ENCODE measurements at places on chromosomes 13 and 19.

- H3K4me1 ChIP-seq: peaks cover 21% of the 10 kb centered on the region
- no peak overlapping the region for H3K27ac ChIP-seq
- no peak overlapping the region for H3K4me3 ChIP-seq
- H3K27me3 ChIP-seq: no peaks in the 10 kb centered on the region
- no peak for DNase-seq
These were observed 43.2 kb downstream of the MLLT1 start for GRCh38 chr19:6236310-6237291.

- H3K4me1 ChIP-seq: no peaks in the 10 kb centered on the region
- H3K36me3 ChIP-seq: no peaks in the 10 kb centered on the region
- no peaks in the 10 kb centered on the region for H3K27me3 ChIP-seq
These were observed 38.2 kb upstream of the ZNF492 start for GRCh38 chr19:22595918-22596341.

DNA sequence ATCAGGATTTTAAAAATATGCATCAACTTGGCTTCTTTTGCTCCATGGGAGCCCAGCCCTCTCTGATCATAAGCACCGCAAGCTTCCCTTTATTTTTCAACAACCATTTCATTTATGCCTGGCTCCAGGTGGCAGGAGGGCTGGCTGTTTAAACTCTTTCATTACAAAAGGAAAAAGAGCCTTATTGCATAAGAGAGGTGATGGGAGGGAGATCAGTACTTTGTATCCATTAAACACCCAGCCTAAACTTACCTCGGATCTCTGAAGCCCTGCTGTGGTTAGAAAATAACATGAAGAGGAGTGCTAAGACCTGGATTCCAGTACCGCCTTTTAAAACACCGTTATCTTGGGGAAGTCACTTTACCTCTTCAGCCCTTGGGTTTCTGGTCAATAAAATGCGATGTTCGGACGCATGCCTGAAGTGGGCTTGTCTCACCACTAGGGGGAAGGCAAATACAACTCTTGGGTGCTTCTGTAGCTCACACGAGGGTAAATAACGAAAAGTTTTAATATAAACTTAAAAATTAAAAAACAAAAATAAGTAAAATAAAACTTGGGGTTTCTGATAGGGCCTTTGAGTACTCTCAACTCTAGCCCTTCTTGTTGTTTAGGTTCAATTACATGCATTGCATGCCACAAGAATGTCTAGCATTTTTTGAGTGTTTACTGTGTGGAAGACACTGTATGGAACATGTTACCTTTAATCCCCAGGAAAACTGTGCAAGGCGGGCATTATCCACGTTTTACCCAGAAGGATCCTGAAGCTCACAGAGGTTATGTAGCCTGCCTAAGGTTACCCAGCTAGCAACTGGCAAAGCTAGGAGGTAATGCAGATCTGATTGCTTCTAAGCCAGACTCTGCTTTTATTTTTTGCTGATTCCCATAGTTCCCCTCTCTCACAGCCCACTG is 240.3 kb downstream of the LMO7 start:
- no peaks in the 10 kb centered on the region for H3K36me3 ChIP-seq
- no peak overlapping the region for H3K27ac ChIP-seq
- peak; percentile 75 for DNase-seq
- H3K27me3 ChIP-seq: no peaks in the 10 kb centered on the region
- no peaks in the 10 kb centered on the region for H3K4me1 ChIP-seq

GRCh38 chr13:106753251-106753650 is 185.3 kb upstream of the ARGLU1 start:
- H3K27me3 ChIP-seq: no peaks in the 10 kb centered on the region
- DNase-seq: no peak
- H3K36me3 ChIP-seq: no peaks in the 10 kb centered on the region
- H3K4me3 ChIP-seq: no peak overlapping the region

- no peaks in the 10 kb centered on the region for H3K27me3 ChIP-seq
- no peaks in the 10 kb centered on the region for H3K36me3 ChIP-seq
- H3K4me1 ChIP-seq: no peaks in the 10 kb centered on the region
- H3K27ac ChIP-seq: no peak overlapping the region
These were observed 892.3 kb downstream of the OLFM4 start for GRCh38 chr13:53920916-53921315.

- no peak overlapping the region for H3K27ac ChIP-seq
- no peak for DNase-seq
- peaks cover 5% of the 10 kb centered on the region for H3K4me1 ChIP-seq
- H3K27me3 ChIP-seq: no peaks in the 10 kb centered on the region
These were observed 16.1 kb upstream of the RASA3 start for GRCh38 chr13:114148521-114148855.

GRCh38 chr13:65787082-65787481 is 1443.1 kb downstream of the PCDH9 start:
- H3K36me3 ChIP-seq: no peaks in the 10 kb centered on the region
- H3K4me3 ChIP-seq: no peak overlapping the region
- no peaks in the 10 kb centered on the region for H3K27me3 ChIP-seq
- no peak for DNase-seq
- no peaks in the 10 kb centered on the region for H3K4me1 ChIP-seq
- no peak overlapping the region for H3K27ac ChIP-seq

DNA sequence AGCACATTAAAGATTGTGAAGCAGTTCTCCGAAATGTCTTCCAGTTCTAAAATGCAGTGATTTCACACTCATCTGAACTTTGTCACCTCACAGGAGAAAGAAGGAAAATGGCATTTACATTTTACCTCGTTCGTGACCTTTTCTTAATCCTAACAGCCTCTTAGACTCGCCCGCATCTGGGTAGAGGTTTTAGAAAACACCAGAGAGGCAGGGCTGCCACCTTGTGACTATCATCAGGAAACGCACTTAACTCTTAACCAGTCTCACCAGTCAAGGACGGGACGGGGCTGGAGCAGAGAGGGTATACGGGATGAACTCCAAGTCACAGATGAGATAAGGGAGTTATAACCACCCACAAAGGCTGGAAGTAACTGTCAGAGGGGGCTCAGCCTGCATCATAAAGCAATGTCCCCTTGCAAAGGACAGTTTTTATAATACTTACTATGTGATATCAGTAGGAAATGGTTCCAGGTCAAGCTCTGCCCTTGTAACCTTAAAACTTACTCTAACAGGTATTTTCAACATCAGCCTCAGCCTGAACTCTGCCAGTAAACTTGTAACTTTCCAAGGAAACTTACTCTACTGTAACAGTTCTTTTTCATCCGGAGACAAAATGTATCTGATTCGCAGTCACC is 8.6 kb upstream of the CEACAM6 start:
- no peaks in the 10 kb centered on the region for H3K36me3 ChIP-seq
- H3K4me3 ChIP-seq: no peak overlapping the region
- DNase-seq: no peak
- H3K27ac ChIP-seq: no peak overlapping the region

GRCh38 chr19:55161571-55162322 is 4.2 kb upstream of the TNNI3 start:
- H3K4me1 ChIP-seq: no peaks in the 10 kb centered on the region
- H3K36me3 ChIP-seq: no peaks in the 10 kb centered on the region
- no peak overlapping the region for H3K27ac ChIP-seq
- H3K27me3 ChIP-seq: peaks cover 30% of the 10 kb centered on the region
- DNase-seq: no peak
- H3K4me3 ChIP-seq: no peak overlapping the region

DNA sequence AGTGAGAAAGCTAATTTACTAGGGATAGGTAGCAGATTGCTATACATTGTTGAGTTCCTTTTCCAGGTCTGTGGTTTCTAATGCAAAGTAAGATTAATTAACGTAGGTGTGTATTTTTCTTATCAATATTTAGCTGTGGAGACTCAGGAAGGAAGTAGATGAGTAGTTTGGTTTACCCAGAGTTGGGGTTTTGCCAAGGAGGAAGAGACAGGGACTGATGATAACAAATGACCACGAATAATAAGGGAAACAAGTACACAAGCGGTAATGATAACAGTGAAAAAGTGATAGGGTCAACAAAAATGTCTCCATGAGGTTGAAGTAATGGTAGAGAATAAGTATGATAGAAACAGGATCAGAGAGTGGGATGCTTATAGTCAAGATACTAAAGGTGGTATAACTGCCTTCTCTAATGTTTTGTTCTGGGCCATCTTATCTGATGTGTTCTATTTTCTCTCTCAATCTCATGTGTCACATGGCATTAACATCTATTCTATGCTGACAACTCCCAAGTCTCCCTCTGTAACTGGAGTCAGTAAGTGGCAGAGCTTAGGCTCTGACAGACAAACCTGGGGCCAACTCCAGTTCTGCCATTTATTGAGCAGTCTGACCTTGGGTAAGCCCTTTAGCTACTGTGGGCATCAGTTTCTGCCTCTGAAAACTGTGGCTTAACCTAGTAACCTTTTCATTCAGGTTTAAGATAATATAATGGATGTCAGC is 8.8 kb downstream of the OBI1 start:
- H3K27me3 ChIP-seq: no peaks in the 10 kb centered on the region
- no peak for DNase-seq
- H3K4me1 ChIP-seq: no peaks in the 10 kb centered on the region
- H3K4me3 ChIP-seq: no peak overlapping the region

DNA sequence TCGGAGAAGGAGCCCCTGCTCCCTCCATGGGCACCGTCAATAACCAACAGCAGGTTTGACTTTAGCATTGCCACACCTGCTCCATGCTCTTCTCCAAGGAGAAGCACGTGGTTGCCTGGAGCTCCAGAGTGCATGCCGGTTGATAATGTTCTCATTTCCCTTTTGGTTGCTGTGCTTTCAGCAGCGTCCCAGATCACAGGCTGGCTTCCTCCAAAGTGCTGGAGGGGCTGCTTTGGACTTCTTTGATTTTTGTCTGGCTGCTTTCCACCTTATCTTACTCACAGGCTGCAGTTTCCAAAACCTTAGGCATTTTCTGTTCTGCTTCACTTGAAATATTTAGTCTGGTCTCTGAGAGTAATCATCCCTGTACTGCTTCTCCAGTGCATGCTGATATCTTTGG is 123.8 kb upstream of the IRS2 start:
- no peaks in the 10 kb centered on the region for H3K36me3 ChIP-seq
- DNase-seq: no peak
- no peaks in the 10 kb centered on the region for H3K27me3 ChIP-seq
- no peak overlapping the region for H3K27ac ChIP-seq
- no peak overlapping the region for H3K4me3 ChIP-seq

DNA sequence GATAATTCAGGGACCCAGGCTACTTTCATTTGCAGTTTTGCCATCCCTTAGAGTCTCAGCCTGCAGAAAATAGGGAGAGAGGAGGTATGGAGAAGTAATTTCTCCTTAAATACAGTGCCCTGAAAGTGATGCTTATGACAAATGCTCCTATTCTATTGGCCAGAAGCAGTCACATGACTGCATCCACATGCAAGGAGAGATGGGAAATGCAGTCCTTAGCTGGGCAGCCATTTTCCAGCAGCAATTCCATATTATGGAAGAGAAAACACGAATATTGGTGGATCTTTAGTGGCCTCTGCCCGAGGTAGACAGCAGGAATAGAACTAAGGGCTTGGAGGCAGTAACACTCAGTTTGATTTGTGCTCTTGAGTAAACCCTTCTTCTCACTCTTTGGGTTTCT is 39.4 kb downstream of the VAV1 start:
- H3K27ac ChIP-seq: no peak overlapping the region
- no peak for DNase-seq
- H3K27me3 ChIP-seq: no peaks in the 10 kb centered on the region

DNA sequence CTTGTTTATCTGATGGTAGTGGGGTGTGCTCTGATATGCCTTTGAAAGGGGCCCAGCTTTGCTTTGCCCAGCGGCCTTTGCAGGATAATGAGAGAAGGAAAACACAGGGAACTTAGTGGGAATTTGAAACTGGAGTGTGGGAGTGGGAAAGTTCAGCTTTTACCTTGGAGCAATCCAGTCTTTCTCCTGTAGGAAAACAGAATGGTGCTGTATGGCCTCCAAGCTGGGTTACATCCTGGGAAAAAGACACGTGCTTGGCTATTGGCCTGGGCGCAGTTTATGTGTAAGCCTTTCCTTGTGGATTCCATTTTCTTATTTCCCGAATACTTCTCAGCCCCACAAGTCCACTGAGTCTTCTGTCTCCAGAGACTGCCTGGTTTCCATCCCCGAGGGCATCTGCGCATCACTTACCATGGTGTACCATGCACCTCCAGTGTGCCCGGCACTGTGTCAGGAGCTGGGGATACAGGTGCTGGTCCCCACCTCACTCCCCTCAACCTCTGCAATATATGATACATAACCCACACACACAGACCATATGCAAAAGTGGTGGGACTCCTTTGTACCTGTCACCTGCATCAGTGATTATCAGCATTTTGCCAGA is 31.5 kb downstream of the ACTN4 start:
- DNase-seq: no peak
- no peaks in the 10 kb centered on the region for H3K27me3 ChIP-seq
- no peak overlapping the region for H3K4me3 ChIP-seq
- H3K27ac ChIP-seq: peak overlapping the region; percentile 96

DNA sequence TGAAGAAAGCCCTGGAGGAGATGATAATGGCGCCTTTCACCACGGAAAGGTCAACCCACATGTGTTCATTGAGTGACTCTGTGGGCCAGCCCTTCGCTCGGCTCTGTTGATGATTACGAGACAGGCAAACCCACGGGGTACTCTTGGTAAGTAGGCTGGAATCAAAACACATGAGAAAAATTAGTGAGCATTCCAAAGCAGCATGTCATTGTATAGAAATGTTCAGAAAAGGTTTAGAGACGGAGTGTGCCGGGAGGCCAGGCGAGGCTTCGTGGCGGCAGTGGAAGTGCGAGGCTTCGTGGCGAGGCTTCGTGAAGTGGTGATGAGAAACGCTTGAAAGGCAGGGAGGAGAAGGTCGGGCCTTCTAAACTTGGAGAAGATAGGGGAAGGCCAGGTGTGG is 144.3 kb downstream of the ZNF536 start:
- DNase-seq: no peak
- H3K36me3 ChIP-seq: no peaks in the 10 kb centered on the region
- no peaks in the 10 kb centered on the region for H3K4me1 ChIP-seq
- no peaks in the 10 kb centered on the region for H3K27me3 ChIP-seq

- H3K36me3 ChIP-seq: no peaks in the 10 kb centered on the region
- H3K4me1 ChIP-seq: no peaks in the 10 kb centered on the region
- no peaks in the 10 kb centered on the region for H3K27me3 ChIP-seq
- no peak for DNase-seq
These were observed 41.9 kb downstream of the TBC1D4 start for GRCh38 chr13:75440100-75440499.

- H3K4me3 ChIP-seq: no peak overlapping the region
- H3K27ac ChIP-seq: no peak overlapping the region
- DNase-seq: no peak
- no peaks in the 10 kb centered on the region for H3K36me3 ChIP-seq
- H3K4me1 ChIP-seq: peaks cover 6% of the 10 kb centered on the region
- no peaks in the 10 kb centered on the region for H3K27me3 ChIP-seq
These were observed 31.0 kb downstream of the PAK4 start for GRCh38 chr19:39156326-39157230.
